Naive thymus-derived CD8-positive, alpha-beta T cell (primary cell): ENCODE measurements at places on chromosomes 7 and 10. TPM values are rescaled to one million over a fixed set of nuclear protein-coding genes. Genes with fewer than 3 reads are reported as not detected.

- DNase-seq: peak; percentile 65
Observed at GRCh38 chr7:56074371-56074791, 10.3 kb downstream of the SUMF2 start.

GRCh38 chr7:139597028-139597427 is 73.5 kb downstream of the CLEC2L start:
- DNase-seq: no peak

DNA sequence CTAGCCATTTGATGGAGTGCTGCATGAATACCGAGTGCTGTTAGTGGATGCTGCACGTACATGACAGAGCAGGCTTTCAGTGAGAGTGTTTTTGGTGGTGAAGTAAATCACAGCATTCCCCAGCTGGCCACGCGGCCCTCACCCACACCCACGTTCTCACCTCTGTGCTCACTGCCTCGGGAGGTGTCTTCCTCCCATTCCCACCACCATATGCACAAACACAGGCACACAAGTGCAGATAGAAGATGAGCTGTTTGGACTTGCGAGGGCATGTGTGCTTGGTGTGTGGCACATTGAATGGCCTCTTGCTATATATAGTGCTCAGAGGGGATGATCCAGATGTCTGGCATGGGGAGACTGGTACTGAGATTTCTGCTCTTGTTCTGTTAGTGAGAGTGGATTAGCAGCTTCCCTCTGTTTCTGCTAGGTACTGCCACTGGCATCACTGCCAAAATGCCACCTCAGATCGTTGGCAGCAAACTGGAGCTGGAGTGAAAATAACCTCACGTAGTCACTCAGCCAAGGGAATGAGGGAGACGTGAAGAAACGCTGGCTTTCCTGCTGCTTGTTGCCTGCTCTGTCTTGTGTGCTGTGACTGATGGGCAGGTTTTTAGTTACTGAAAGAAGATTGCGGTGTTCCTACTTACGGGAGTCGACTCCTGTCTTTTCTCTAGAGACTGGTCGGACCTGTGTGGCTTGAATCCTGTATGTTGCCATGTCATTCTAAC is 19.1 kb downstream of the DNAJB6 start:
- DNase-seq: no peak

DNA sequence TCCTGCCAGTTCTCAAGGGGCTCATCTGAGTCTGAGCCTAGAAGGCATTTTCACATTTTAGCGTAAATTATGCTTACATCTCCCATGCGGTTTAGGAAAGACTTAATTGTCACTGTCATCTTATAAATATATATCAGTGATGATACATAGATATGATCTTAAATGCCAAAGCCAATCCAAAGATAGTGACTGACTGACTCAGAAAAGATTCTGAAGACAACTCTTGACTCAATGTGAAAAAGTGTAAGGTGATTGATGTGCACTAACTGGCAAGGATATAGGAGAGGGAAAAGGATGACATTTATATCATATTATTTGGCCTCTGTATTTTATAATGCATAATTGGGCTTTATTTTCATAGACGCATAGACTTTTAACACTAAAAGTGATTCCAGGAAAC is 84.9 kb upstream of the LRRN3 start:
- no peak for DNase-seq

GRCh38 chr7:134028853-134029252 is 98.3 kb upstream of the LRGUK start:
- no peak for DNase-seq

DNA sequence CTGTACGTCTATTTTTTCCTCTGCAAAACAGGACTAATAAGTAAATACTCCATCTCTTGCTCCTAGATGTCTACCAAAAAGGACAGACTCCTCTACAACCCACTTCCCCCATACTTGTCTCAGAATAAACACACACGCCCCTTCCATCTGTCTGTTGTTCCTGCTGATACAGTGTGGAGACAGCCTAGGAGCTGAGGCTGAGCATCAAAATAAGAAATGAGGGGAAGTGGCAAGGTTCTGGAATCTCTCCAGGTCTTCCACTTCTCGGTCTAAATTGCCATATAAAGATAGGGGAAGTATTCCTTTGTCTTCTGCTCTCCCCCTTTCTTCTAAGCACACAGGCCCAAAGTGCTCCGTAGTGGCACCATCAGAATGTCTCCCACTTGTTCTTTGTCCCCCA is 30.8 kb upstream of the VSIR start:
- no peak for DNase-seq

GRCh38 chr7:69735582-69735981 is 137.3 kb downstream of the AUTS2 start:
- DNase-seq: no peak

DNA sequence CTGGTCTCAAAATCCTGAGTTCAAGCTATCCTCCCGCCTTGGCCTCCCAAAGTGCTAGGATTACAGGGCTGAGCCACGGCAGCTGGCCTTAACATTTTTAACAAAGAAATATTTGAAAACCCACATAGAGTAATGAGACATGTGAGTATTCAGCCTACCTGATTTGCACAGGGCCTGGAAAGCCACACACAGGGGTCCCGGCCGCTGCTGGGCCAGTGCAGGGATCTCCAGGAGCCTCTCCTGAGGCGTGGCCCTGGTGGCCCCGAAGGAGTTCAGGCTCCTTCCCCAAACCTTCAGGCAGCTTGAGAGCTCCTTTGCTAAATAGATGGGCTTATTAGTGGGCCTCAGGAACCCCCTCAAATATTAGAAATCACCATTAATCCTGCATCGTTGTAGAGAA is 18.7 kb downstream of the CNPY1 start:
- no peak for DNase-seq

DNA sequence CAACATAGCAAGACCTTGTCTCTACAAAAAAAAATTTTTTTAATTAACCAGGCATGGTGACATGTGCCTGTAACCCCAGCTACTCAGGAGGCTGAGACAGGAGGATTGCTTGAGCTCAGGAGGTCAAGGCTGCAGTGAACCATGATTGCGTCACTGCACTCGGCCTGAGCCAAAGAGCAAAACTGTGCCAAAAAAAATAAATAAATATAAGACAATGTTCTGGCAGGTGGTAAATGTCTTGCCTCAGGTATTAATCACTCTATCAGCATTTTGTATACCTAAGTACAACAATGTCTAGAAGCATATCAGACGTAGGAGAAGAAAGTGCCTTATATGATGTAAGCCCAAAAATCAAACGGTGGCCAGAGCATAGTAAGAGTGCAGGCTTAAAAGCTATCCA is 427.8 kb upstream of the C7orf33 start:
- no peak for DNase-seq

DNA sequence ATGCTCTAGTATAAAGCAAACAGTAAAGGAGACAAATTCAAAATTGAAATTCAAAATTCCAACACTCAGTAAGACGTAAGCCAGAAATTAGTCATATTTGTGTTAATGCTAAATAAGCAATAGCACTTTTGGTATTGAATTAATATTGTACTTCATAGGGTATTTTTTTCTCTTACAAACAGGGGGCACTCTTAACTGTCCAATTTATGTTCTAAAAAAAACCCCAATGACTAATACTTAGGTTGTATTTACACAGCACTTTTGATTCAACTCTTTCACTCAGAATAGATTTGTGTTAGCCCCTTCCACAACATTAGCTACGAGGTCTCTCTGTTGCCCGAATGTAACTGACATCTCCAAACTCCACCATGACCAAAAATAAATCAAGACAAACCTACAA is 284.9 kb upstream of the COBL start:
- no peak for DNase-seq

DNA sequence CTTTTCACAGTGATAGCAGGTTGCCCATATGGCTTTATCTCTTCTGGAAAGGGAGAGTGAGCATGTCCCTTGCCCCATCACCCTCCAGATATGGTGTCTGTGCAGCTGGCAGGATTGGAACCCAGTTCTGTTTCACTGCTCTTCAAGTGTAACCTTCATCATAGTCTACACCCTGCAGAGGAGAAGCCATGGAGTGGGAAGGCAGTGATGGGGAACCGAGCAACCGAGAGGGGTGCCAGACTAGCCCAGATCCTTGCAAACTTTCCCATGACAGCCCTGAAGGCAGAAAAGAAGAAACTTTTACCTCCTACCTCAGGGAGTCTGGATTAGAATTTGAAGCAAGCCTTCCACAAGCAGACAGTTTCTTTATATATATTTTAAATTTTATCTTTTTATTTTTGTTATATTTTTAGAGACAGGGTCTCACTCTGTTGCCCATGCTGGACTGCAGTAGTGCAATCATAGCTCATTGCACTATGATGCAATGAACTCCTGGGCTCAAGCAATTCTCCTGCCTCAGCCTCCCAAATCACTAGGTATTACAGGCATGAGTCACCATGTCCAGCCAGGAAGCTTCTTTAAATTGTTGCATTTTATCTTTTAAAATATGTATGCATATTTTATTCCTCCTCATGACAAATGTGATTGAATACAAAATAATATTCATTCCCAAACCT is 133.3 kb downstream of the KCNMA1 start:
- DNase-seq: no peak

Gene GNAI1
- total RNA-seq: 2.0 TPM

Gene AKR1E2
- 12.7 TPM for total RNA-seq

Gene MYO1G
- total RNA-seq: 44.5 TPM

Gene GARIN1A
- 3.6 TPM for total RNA-seq

Gene PDGFA
- total RNA-seq: 0.30 TPM

Gene TUBAL3
- not detected for total RNA-seq

Gene CDHR3
- 6.0 TPM for total RNA-seq
